ENCODE measurements at places on chromosomes 5 and 9. TPM values are rescaled to one million over a fixed set of nuclear protein-coding genes. Genes with fewer than 3 reads are reported as not detected.

Gene RGS7BP
- polyA plus RNA-seq, result 4.4 TPM

Gene ARSB
- polyA plus RNA-seq, result 24.3 TPM

Gene OCLN
- polyA plus RNA-seq, result 2.8 TPM

Gene IPPK
- not detected for polyA plus RNA-seq

DNA sequence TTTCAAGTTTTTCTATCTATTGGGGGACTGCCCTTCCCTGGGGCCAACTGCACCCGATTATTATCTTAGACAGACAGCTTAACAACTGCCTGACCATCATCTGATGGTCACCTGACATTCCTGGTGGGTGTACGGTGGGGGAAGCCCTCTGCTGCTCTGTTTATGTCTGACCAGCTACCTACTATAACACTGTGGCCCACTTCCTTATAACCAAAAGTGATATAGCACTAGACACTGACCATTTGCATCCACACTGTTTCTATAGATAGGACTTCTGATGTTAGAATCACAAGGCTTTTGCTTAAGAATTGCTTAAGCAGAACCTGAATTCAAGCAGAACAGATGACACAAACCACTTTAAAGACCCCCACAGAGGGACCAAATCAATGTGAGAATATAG lies 110.5 kb upstream of the RAI14 start:
- no peak for DNase-seq

- no peak for DNase-seq
Measured at GRCh38 chr5:34054400-34054729, 11.4 kb upstream of the C1QTNF3 start.

DNA sequence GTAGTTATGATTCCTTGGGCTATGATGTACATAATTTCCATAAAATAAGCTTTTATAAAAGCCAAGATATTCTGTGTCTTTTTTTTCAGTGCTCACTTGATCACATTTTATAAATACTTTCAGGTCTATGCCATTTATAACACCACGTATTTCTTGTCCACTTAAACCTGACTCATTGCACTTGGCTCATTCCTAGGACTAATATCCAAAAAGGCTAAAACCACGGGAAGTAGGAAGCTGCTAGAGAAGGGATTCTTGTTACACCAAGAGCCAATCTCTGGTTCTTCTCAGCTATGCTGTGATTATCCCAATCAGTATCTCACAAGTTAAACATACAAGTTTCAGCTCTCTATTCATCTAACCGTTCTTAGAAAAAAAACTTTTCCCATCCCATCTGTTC lies 80.4 kb upstream of the CDH6 start:
- no peak for DNase-seq

GRCh38 chr5:119789406-119790117 lies 160.2 kb downstream of the FAM170A start:
- no peak for DNase-seq

- DNase-seq, result no peak
Measured at GRCh38 chr5:119279093-119279492, 76.7 kb upstream of the TNFAIP8 start.

GRCh38 chr9:7433508-7434292 lies 365.9 kb downstream of the DMAC1 start:
- no peak for DNase-seq

GRCh38 chr9:79574781-79575180 lies 3.0 kb downstream of the TLE4 start:
- DNase-seq, result no peak

DNA sequence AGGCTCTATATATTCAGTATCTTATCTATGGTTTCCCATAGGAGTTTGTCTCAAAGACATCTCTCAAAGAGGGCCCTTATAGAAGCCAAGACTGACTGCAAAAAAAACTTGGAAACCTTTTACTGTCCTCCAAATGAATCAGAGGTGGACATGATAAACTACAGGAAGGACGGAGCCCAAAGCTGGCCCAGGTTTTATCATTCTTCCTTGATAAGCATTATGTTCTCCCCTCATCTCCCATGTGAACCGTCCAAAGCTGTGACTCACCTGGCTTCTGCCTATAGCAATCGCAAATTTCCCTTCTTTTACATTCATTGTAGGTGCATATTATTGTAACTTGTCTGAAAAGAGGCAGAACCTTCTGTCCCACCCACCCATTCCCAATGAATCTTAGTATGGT lies 35.0 kb upstream of the NIM1K start:
- no peak for DNase-seq

GRCh38 chr9:129580211-129580915 lies 40.5 kb downstream of the C9orf50 start:
- no peak for DNase-seq

GRCh38 chr5:73911761-73912393 lies 285.9 kb downstream of the ARHGEF28 start:
- DNase-seq, result no peak
